IMR-90 (cell line): ENCODE measurements at places on chromosomes 5 and 9. TPM values are rescaled to one million over a fixed set of nuclear protein-coding genes. Genes with fewer than 3 reads are reported as not detected.

GLT6D1 gene
- not detected in 2 replicates for total RNA-seq

BTNL8 gene
- not detected in 2 replicates for total RNA-seq

PCDHB7 gene
- total RNA-seq: 0.18 and 0.28 TPM in 2 replicates

ZNF462 gene
- 16.1 and 18.8 TPM in 2 replicates for total RNA-seq

PRUNE2 gene
- 1.4 and 1.6 TPM in 2 replicates for total RNA-seq

HK3 gene
- not detected in 2 replicates for total RNA-seq

LCN1 gene
- total RNA-seq: not detected in 2 replicates

PTGS1 gene
- total RNA-seq: 21.1 and 24.7 TPM in 2 replicates

PCDHB9 gene
- under 0.01 and 0.18 TPM in 2 replicates for total RNA-seq

GM2A gene
- total RNA-seq: 18.5 and 18.6 TPM in 2 replicates

ADAMTS12 gene
- total RNA-seq: 49.2 and 51.3 TPM in 2 replicates

OR1J2 gene
- not detected in 2 replicates for total RNA-seq

JAK2 gene
- 6.1 and 7.2 TPM in 2 replicates for total RNA-seq

S100Z gene
- total RNA-seq: not detected in 2 replicates

C9 gene
- not detected in 2 replicates for total RNA-seq

TXNDC8 gene
- total RNA-seq: not detected in 2 replicates

IL31RA gene
- total RNA-seq: 0.56 and 0.90 TPM in 2 replicates

ALDH7A1 gene
- total RNA-seq: 40.9 and 43.9 TPM in 2 replicates

TEX48 gene
- total RNA-seq: not detected in 2 replicates

PCDHGB5 gene
- total RNA-seq: 17.2 and 17.5 TPM in 2 replicates

DDX46 gene
- total RNA-seq: 26.0 and 31.9 TPM in 2 replicates

PAX5 gene
- total RNA-seq: not detected in 2 replicates

SIMC1 gene
- total RNA-seq: 6.9 and 8.2 TPM in 2 replicates

FOXD4 gene
- total RNA-seq: 0.18 TPM in 1 of 2 replicates, not detected in the other

PIP5K1B gene
- not detected in 2 replicates for total RNA-seq

SPATA31E1 gene
- total RNA-seq: not detected in 2 replicates

TMC1 gene
- total RNA-seq: not detected in 2 replicates

DOCK8 gene
- not detected in 2 replicates for total RNA-seq

NOXA1 gene
- total RNA-seq: not detected in 2 replicates

CER1 gene
- not detected in 2 replicates for total RNA-seq

TSSK1B gene
- total RNA-seq: under 0.01 and 0.18 TPM in 2 replicates

BSPRY gene
- not detected in 2 replicates for total RNA-seq

SLC28A3 gene
- total RNA-seq: 1.9 and 2.2 TPM in 2 replicates

FOXD1 gene
- total RNA-seq: 3.2 and 6.4 TPM in 2 replicates

FCN2 gene
- not detected in 2 replicates for total RNA-seq

OR13C4 gene
- not detected in 2 replicates for total RNA-seq

DEPDC1B gene
- 9.3 and 10.0 TPM in 2 replicates for total RNA-seq

ACTBL2 gene
- 1.6 and 1.7 TPM in 2 replicates for total RNA-seq

ZBTB34 gene
- total RNA-seq: 2.7 and 3.9 TPM in 2 replicates

RXRA gene
- 7.5 and 8.1 TPM in 2 replicates for total RNA-seq

NR4A3 gene
- total RNA-seq: 0.54 and 1.9 TPM in 2 replicates

TRIM41 gene
- 5.9 and 6.9 TPM in 2 replicates for total RNA-seq

CCDC183 gene
- under 0.01 TPM in 1 of 2 replicates, not detected in the other for total RNA-seq

IL13 gene
- total RNA-seq: not detected in 2 replicates

NIPBL gene
- 31.7 and 46.4 TPM in 2 replicates for total RNA-seq

CYLC2 gene
- not detected in 2 replicates for total RNA-seq

ACOT12 gene
- total RNA-seq: not detected in 2 replicates

NTRK2 gene
- under 0.01 TPM in 1 of 2 replicates, not detected in the other for total RNA-seq

WNK2 gene
- total RNA-seq: not detected in 2 replicates

IL17B gene
- 0.28 TPM in 1 of 2 replicates, not detected in the other for total RNA-seq

RETREG1 gene
- total RNA-seq: not detected in 2 replicates
